ENCODE measurements at places on chromosomes 6 and 20.

DNA sequence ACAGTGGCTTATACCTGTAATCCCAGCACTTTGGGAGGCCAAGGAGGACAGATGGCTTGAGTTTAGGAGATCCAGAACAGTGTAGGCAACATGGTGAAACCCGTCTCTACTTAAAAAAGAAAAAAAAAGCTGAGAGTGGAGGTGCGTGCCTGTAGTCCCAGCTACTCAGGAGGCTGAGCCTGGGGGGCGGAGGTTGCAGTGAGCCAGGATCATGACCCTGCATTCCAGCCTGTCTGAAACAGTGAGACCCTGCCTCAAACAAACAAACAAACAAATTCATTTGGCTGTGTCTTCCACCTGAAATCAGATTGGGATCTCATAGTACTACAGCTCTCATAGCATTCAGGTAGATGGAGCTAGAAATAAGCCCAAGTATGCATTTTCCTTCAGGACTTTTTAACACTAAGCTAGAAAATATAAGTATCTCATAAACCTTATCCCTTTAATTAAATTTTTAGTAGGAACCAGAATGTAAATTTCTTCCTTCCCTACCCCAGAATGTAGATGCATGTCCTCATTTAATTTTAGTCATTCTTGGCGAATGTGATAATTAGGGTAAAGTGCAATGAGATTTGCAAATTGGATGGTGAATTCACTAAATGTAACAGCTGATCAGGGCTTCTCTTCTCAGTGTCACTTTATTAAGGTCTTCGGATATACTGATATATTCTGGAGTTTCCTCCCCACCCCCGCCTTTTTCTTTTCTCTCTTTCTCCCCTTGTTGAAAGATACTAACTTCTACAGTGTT is 190.4 kb downstream of the CDKAL1 start:
- H3K36me3 ChIP-seq: peaks cover 6% of the 10 kb centered on the region
- H3K4me3 ChIP-seq: no peak overlapping the region
- H3K27me3 ChIP-seq: no peaks in the 10 kb centered on the region
- no peak overlapping the region for H3K27ac ChIP-seq
- no peaks in the 10 kb centered on the region for H3K4me1 ChIP-seq

DNA sequence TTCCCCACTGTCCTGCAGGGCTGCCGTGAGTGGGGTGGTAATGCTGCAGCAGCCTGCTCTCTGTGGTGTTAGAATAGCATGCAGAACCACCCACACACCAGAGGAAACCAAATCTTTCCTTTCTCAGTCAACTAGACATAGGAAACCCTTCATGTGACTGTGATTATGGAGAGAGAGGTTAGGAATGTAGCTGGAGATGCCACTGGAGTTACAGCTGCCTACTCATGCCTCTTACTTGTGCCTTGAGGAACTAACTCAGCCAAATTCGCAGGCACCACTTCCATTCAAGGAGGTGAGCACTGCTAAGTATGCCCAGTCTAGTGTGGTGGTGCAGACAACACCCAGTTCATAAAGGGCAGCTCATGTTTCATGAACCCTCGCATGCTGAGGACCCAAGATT is 27.4 kb downstream of the MUC22 start:
- H3K36me3 ChIP-seq: no peaks in the 10 kb centered on the region
- no peaks in the 10 kb centered on the region for H3K27me3 ChIP-seq
- H3K4me1 ChIP-seq: peaks cover 7% of the 10 kb centered on the region
- H3K4me3 ChIP-seq: no peak overlapping the region
- DNase-seq: no peak

DNA sequence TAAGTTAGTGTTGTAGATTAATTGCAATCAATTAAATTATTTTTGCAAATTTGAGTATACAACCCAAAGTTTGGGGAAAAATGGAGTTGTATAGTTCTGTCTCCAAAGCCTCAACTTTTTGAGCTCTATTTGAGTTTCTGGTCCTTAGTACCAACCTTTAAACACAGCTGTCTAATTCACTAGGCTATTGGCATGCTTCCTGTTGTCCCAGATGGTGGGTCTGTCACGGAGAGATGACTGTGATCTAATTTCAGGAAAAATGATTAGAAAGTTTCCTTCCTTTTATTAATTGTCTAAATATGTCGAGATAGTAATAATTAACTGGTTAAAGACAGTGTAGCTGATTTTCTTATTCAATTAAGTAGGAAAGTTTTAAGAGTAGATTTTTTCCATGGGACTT is 109.6 kb downstream of the SCAF8 start:
- peaks cover 9% of the 10 kb centered on the region for H3K36me3 ChIP-seq
- H3K27me3 ChIP-seq: no peaks in the 10 kb centered on the region
- H3K4me3 ChIP-seq: no peak overlapping the region
- H3K4me1 ChIP-seq: peaks cover 28% of the 10 kb centered on the region

GRCh38 chr6:151585741-151586140 is 91.9 kb downstream of the CCDC170 start:
- no peak for DNase-seq
- no peaks in the 10 kb centered on the region for H3K36me3 ChIP-seq
- H3K4me3 ChIP-seq: no peak overlapping the region
- no peak overlapping the region for H3K27ac ChIP-seq

GRCh38 chr6:157596886-157597285 is 215.9 kb downstream of the ZDHHC14 start:
- H3K4me3 ChIP-seq: no peak overlapping the region
- DNase-seq: no peak
- no peaks in the 10 kb centered on the region for H3K36me3 ChIP-seq
- no peaks in the 10 kb centered on the region for H3K27me3 ChIP-seq

DNA sequence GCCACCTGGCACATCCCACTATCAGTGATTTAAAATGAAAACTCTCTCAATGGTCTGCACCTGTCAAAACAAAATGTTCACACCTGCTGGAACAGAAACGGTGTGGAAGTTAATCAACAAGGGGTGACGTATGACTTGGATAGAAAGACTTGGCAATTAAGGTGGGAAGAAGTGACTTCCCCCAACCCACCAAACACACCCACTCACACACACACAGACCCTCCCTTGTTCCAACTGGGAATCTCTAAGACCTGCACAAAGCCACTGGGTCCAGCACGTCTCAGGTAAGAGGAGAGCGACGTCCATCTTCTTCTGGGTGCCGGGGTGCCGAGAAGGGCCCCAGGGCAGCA is 25.1 kb upstream of the TCFL5 start:
- peaks cover 17% of the 10 kb centered on the region for H3K4me1 ChIP-seq
- H3K36me3 ChIP-seq: peaks cover 39% of the 10 kb centered on the region
- DNase-seq: no peak
- H3K27me3 ChIP-seq: no peaks in the 10 kb centered on the region
- no peak overlapping the region for H3K4me3 ChIP-seq

DNA sequence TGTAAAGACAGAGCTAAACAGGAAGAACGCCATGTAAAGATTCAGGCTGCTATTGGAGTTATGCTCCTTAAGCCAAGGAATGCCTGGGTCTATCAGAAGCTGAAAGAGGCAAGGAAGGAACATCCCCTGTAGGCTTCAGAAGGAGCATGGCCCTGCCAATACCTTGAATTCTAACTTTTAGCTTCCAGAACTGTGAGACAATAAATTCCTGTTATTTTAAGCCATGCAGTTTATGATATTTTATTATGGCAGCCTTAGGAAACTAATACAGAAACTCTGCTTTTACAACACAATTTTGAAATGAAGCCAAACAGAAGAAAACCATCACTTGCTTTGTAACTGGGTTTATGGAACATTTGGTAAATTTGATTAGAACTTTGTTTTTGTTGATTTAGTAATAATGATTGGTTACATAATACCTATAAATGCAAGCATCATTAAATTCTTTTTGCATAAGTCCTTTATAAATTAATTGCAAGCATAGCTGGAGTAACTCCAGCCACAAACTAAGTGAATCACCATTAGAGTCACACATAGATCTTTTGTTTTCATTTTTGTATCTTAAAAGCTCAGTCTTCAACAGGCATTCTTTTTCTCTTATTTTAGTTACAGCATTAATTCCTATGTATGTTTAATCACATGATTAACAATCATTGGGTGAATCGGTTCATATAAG is 33.5 kb upstream of the TSPYL1 start:
- H3K36me3 ChIP-seq: no peaks in the 10 kb centered on the region
- no peak for DNase-seq
- H3K4me3 ChIP-seq: no peak overlapping the region
- no peaks in the 10 kb centered on the region for H3K27me3 ChIP-seq
- 0 out of 2 replicates have a peak, but pooled peaks cover 12% of the 10 kb centered on the region for H3K4me1 ChIP-seq

DNA sequence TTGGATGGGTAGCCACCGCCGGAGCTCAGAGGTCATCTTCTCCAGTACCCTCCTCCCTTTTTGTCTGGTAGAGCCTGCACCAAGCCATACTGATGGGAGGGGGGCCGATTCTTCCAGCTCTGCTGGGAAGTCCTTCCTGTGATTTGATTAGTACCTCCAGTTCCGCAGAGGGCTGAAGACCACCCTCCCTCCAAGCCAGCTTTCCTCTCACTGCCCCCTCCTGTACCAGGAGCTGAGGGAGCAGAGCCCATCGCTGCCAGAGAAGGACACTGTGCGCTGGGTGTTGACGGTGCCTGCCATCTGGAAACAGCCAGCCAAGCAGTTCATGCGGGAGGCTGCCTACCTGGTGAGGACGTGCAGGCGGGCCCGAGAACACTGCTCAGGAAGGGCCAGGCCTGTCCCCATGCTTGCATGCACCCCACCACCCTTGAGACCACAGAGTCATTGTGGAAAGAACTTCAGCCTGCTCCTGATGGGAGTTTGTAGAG is 13.2 kb downstream of the HSPA12B start:
- no peak for DNase-seq
- H3K36me3 ChIP-seq: no peaks in the 10 kb centered on the region
- H3K27me3 ChIP-seq: no peaks in the 10 kb centered on the region
- H3K4me1 ChIP-seq: no peaks in the 10 kb centered on the region

DNA sequence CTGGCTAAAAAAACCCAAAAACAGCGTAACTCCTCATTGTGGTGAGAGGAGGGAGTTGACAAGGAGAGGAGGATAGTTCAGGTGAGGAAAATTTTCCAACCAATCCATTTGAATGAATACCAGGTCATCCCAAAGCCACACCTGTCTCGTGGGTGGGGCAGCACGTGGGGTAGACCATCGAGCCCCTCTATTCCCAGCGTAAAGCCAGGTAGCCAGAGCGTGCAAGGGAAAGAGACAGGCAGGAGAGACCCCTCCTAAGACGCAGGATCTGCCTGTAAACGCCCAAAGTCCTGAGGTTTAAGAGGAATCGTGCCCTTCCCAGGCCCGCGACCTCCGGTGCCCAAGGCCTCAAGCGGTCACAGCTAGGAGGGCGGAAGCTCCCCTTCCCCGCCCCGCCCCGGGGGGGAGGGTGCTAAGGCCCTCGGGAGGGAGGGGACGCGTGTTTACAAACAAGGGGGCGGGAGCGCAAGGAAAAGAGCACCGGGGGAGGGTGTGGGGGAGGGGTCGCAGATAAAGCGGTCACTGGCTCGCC is 712 bp downstream of the RXRB start:
- peak overlapping the region; percentile 99 for H3K27ac ChIP-seq
- peaks cover 34% of the 10 kb centered on the region for H3K4me1 ChIP-seq
- H3K36me3 ChIP-seq: peaks cover 34% of the 10 kb centered on the region
- no peak for DNase-seq

DNA sequence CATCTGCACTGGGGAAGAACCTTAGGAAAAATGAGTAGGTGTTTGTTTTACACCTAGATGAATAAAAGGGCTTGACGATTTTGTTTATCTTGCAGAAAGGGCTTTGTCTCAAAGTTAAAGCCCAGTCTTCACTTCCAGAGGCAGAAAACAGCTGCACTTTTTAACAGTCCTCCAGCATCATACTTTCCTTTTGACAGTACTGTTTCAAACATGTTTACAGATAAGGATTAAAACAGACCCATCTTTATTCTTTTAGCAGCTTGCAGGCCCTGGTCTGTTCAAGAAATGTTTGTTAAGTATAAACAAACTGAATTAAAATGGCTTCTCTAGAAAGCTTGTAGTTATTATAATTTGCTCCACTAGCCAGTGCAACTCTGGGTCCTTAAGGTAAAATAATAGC is 374.2 kb downstream of the EPHA7 start:
- no peak overlapping the region for H3K4me3 ChIP-seq
- no peaks in the 10 kb centered on the region for H3K27me3 ChIP-seq
- no peak overlapping the region for H3K27ac ChIP-seq
- H3K36me3 ChIP-seq: no peaks in the 10 kb centered on the region
- H3K4me1 ChIP-seq: no peaks in the 10 kb centered on the region

DNA sequence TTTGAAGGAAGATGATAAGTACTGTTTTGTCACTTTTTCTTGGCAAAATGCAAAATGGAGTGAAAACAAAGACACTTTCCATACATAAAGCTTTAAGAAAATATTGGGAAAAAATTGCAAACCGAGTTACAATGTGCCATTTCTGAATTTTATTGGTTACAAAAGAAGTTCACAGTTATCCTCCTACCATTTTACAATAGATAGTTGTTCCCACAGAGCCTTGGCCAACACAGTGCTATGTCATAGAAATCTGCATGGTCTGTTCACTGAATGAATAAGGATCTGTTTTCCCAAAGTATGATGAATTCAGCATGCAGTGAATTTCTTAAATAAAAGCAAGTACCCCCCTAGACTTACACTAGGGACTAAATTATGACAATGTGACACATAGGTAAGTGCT is 268.2 kb upstream of the POU3F2 start:
- no peak overlapping the region for H3K4me3 ChIP-seq
- no peaks in the 10 kb centered on the region for H3K27me3 ChIP-seq
- no peaks in the 10 kb centered on the region for H3K4me1 ChIP-seq
- DNase-seq: no peak
- H3K36me3 ChIP-seq: no peaks in the 10 kb centered on the region

GRCh38 chr20:59269411-59270025 is 30.9 kb upstream of the EDN3 start:
- no peak overlapping the region for H3K4me3 ChIP-seq
- peak; percentile 25 for DNase-seq
- H3K4me1 ChIP-seq: peaks cover 3% of the 10 kb centered on the region
- no peaks in the 10 kb centered on the region for H3K36me3 ChIP-seq
- H3K27me3 ChIP-seq: no peaks in the 10 kb centered on the region
- no peak overlapping the region for H3K27ac ChIP-seq

DNA sequence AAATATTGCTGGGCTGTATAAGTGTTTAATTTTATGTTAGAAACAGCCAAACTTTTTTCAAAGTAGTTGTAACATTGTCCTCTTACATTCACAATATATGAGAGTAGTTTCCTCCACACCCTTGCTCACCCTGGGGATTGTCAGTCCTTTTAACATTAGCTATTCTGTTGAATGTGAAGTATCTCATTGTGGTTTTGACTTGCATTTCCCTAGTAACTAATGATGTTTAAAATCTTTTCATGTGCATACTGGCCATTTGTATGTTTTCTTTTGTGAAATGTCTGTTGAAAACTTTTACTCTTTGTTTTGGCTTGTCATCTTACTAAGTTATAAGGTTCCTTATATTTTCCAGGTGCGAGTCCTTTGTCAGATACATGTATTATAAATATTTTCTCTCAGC is 32.9 kb downstream of the TRIM38 start:
- H3K4me3 ChIP-seq: no peak overlapping the region
- H3K4me1 ChIP-seq: peaks cover 6% of the 10 kb centered on the region
- no peaks in the 10 kb centered on the region for H3K36me3 ChIP-seq
- H3K27me3 ChIP-seq: no peaks in the 10 kb centered on the region
- no peak for DNase-seq
- H3K27ac ChIP-seq: no peak overlapping the region

DNA sequence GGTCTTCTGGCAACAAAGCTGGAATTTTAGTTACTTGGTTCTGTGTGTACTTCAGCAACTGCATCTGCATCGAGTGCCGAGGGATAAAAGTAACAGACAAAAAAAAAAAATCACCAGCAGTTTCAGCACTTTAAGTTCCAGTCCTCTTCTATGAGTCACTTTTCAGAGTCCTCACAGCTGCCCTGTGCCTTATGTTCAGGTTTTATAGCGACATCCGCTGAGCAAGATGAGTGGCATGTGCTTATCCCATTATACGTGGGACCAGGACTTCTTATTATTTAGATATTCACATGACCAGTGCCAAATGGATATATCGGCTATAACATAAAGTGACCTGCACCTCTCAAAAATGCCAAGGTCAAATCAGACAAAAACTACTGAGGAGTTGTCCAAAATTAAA is 242.9 kb downstream of the FOXA2 start:
- H3K4me3 ChIP-seq: no peak overlapping the region
- H3K36me3 ChIP-seq: no peaks in the 10 kb centered on the region
- no peak for DNase-seq
- H3K27ac ChIP-seq: no peak overlapping the region
- H3K27me3 ChIP-seq: peaks cover 43% of the 10 kb centered on the region
